ENCODE measurements at places on chromosomes 11 and 22. TPM values are rescaled to one million over a fixed set of nuclear protein-coding genes. Genes with fewer than 3 reads are reported as not detected.

DNA sequence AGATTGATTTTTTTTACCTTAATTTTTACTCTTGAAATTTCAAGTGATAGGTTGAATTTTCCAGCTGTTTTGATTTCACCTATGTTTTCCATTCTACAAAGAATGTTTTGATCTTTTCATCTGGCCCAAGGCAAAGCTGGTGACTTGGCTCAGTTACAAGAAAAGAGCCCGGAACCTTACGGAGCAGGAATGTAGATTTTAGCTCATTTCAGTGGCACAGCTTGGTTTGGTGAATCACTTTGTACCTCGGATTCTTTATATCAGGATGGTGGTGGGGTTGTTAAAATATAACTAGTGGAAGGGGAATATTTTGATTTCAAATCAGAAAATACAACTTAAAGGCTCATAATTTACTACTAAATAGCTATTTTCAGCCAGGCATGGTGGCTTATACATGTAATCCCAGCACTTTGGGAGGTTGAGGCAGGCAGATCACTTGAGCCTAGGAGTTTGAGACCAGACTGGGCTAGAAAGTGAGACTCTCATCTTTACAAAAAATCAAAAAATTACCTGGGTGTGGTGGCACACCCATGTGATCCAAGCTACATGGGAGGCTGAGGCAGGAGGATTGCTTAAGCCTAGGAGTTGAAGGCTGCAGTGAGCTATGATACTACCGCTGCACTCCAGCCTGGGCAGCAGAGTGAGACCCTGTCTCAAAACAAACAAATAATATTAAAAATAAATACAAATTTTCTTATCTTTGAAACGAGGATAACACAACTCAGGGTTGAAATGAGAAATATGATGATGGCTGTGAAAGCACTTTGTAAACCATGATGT, 9.4 kb upstream of the GRIK4 start:
- H3K27me3 ChIP-seq, result peaks cover 47% of the 10 kb centered on the region
- no peak for DNase-seq
- no peak overlapping the region for H3K27ac ChIP-seq

- no peaks in the 10 kb centered on the region for H3K36me3 ChIP-seq
- DNase-seq, result peak; percentile 70
- H3K4me1 ChIP-seq, result peaks cover 40% of the 10 kb centered on the region
- H3K4me3 ChIP-seq, result peak overlapping the region; percentile 12
Observed at GRCh38 chr11:130999086-130999485, 82.8 kb upstream of the SNX19 start.

DNA sequence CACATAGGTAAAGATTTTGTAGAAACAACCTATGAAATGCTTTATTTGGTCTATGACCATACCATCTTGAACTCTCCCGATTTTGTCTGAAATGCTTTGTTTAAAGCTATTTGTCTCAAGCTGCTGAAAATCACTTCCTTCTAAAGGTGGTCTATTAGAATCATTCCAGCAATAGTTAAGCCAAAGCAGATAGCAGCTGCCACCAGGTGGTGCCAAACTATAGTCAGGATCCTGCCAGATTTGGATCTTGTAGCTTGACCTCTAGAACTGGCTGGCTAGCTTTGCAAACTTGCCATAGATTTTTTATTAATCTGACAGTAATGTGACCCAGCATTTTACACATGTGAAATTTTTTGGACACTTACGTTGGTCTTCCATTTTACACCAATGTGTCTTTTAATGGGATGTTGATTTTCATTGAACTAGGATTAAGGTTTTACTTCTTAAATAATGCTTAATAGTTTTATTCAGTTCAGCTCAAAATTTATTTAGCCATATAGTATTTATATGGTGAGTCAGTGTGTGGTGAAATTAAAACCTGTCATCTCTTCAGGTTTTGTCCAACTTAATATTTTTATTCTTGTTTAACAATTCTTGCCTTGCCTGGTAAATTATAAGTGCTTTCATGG, 19.7 kb downstream of the CTR9 start:
- no peaks in the 10 kb centered on the region for H3K27me3 ChIP-seq
- H3K27ac ChIP-seq, result no peak overlapping the region
- DNase-seq, result peak; percentile 72
- no peaks in the 10 kb centered on the region for H3K4me1 ChIP-seq

DNA sequence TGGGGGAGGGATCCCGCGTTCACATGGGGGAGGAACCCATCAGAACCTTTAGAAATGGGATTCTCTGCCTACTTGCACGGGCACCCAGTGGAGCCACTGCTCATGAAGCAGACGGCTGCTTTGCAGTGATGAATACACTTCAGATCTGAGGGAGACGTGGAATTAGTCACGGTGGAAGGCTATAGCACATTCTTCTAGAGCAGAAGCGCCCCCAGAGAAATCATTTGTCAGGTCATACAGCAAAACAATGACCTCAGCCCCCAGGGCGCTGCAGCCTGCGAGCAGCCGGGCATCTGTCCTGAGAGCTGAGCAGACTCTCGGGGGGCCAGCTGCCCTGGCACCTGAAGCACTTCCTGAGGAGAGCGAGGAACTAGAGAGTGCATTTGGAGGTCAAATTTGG, 12.7 kb downstream of the TP53AIP1 start:
- no peak for DNase-seq
- H3K27ac ChIP-seq, result no peak overlapping the region
- H3K27me3 ChIP-seq, result no peaks in the 10 kb centered on the region
- no peaks in the 10 kb centered on the region for H3K36me3 ChIP-seq
- H3K4me1 ChIP-seq, result 0 out of 2 replicates have a peak, but pooled peaks cover 6% of the 10 kb centered on the region

- no peak for DNase-seq
- no peaks in the 10 kb centered on the region for H3K27me3 ChIP-seq
- no peak overlapping the region for H3K4me3 ChIP-seq
- no peaks in the 10 kb centered on the region for H3K4me1 ChIP-seq
- no peak overlapping the region for H3K27ac ChIP-seq
Observed at GRCh38 chr22:19872779-19873137, 18.1 kb upstream of the GNB1L start.

GRCh38 chr11:117181586-117182550, 3.3 kb downstream of the SIDT2 start:
- no peak for DNase-seq
- H3K4me3 ChIP-seq, result no peak overlapping the region
- no peaks in the 10 kb centered on the region for H3K27me3 ChIP-seq
- H3K36me3 ChIP-seq, result no peaks in the 10 kb centered on the region

- H3K4me3 ChIP-seq, result no peak overlapping the region
- H3K36me3 ChIP-seq, result peaks cover 8% of the 10 kb centered on the region
- H3K27me3 ChIP-seq, result no peaks in the 10 kb centered on the region
- no peak overlapping the region for H3K27ac ChIP-seq
Observed at GRCh38 chr11:134258577-134258976, 5.2 kb downstream of the ACAD8 start.

- H3K4me3 ChIP-seq, result peak within 1 kb of the TSS; percentile 92
- H3K4me1 ChIP-seq, result peaks cover 15% of the 10 kb centered on the region
- H3K36me3 ChIP-seq, result peaks cover 29% of the 10 kb centered on the region
- no peak for DNase-seq
- H3K27me3 ChIP-seq, result no peaks in the 10 kb centered on the region
Observed at GRCh38 chr11:83156996-83157593, at the start of gene PCF11. Gene PCF11 (plus strand): TSS chr11:83157131. CDS start chr11:83157440, 309 bp downstream.

The SLC22A6 gene
- total RNA-seq, result not detected

The MAPK8IP2 gene
- total RNA-seq, result 1.2 TPM

The SHANK2 gene
- total RNA-seq, result 33.2 TPM
